ENCODE measurements at places on chromosomes 16 and 17.
A peak's percentile ranks its signal among the peaks of the same experiment; 100 is the strongest.

DNA sequence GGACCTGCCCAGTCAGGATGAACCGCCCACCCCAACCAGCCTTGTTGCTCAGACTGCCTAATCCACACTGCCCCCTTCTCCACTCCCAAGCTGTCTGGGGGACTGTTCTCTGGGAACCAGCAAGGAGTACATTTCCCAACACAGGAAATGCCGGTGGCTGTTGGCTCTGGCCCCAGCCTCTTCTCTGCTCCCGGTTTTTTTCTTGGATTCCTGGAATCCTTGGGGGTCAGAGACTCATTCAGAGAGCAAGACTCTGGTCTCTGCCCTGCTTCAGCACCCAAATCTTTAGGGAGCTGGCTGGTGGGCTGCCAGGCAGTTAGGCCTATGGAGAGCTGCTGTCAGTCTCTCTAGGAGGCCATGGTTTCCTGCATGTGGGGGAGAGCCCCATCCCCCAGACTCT is 10.8 kb upstream of the MTMR4 start:
- DNase-seq, result no peak

DNA sequence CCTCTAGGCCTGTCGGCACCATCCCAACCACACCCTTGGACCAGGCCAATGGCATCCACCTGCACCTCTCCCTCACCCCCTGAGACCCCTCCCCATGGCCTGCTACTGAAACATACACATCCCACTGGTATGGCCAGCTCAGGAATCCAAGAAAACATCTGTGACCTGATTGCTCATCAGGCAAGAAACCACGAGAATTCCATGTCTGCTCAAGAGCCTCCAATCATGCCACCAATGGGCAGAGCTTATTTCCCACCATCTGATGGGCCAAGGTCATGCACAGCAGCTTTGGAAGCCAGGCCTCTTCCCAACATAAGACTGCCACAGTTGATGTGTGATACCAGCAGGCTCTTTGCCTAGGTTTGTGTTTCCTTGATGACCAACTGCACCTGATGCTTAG is 190.1 kb downstream of the C16orf78 start:
- DNase-seq, result no peak

- DNase-seq, result no peak
Measured at GRCh38 chr17:61144137-61144536, 255.5 kb upstream of the TBX2 start.

DNA sequence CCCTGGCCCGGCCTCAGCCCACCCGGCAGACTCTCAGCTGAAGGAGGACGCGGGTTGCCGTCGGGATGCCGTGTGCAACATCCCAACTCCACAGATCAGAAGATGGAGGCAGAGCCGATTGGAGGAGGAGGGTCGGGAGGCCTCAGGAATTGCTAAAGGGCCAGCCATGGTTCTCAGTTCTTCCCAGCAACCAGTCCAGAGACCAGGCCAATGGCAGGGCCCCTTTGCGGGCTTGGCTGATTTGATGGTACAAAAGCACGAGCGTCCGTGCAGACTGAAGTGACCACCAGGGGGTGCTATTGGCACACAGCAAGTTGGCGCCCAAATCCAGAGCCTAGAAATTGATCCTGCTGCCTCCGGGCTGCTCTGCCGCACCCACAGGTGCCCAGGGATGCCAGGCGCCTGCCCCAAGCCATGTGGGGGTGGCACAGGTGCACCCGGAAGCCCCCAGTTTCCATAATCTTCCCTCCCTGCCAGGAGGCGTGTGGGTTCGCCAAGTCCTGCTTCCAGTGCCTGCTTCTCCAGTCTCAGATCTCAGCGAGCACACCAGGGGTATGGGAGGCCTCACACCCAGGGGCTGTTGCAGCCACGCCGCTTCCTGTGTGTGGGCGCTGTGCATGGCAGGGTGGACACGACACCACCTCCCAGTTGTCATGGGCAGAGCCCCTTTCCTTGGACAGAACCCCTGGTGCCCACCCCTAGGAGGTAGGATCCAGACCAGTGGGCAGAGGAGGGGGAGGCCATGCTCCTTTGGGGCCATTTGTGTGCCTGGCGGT is 7.1 kb upstream of the TEX19 start:
- peak; percentile 83 for DNase-seq

DNA sequence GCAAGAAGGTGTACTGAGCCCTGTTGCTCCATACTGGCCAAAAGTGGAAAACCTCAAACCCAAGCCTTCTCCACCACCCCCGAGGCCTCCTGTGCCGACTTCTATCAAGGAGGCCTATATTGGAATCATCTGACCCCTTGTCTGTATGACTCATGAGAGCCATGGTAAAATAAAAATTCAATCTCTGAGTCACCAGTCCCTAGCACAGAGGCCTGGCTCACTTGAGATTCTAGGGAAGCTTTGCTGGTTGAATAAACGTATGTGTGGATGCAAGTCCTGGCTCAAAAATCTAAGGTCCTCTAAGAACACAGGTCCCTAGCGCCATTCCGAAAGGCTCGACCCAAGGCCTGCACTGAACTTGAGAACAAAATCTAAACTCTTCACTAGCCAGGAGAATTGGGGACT is 15.0 kb downstream of the NSMCE1 start:
- DNase-seq, result no peak

DNA sequence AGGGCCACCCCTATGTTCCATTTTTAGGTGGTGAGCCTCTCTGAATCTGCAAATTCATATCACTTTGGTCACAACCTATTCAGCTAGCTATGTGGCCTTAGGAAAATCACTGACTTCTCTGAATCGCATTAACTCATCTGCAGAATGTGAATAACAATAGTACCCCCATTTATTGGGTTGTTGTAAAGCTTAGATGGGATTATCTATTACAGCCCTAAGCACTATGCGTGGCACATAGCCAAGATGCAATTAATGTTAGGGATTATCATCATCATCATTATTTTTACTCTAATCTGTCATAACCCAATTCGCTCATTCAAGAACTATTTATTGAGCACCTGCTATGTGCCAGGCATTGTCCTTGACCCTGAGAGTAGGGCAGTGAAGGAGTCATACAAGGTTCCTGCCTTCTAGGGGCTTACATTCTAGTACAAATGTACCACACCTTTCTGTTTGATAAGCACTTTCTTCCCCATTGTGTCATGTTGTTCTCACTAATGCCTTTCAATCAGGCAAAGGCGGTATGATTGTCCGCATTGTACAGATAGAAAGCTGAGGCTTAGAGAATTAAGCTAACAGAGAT is 38.5 kb downstream of the CHD9 start:
- DNase-seq, result no peak

Measured in NCI-H1417 (cell line).